ENCODE measurements at places on chromosomes 1 and 21.
A peak's percentile ranks its signal among the peaks of the same experiment; 100 is the strongest.

GRCh38 chr1:7422966-7423365, 348.1 kb upstream of the VAMP3 start:
- DNase-seq, result no peak

DNA sequence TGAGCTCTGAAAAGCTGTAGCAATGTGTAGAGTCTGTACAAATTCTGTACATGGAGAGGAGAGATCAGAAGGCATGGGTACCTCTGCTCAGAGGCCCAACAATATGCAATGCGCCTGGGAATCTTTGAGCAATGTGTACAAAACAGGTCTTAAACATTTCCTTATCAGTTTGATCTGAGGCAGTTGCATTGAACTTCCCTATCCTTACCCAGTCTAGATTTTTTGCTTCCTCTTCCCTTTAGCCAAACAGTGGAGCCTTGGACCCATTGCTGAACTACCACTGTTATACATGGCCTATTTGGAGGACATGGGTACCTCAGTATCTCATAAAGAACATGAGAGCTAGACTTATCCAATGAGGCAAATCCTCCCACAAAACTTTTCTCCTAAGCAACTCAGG, 12.6 kb upstream of the MNDA start:
- DNase-seq, result no peak

GRCh38 chr1:201510734-201511133, 3.8 kb upstream of the CSRP1 start:
- no peak for DNase-seq

DNA sequence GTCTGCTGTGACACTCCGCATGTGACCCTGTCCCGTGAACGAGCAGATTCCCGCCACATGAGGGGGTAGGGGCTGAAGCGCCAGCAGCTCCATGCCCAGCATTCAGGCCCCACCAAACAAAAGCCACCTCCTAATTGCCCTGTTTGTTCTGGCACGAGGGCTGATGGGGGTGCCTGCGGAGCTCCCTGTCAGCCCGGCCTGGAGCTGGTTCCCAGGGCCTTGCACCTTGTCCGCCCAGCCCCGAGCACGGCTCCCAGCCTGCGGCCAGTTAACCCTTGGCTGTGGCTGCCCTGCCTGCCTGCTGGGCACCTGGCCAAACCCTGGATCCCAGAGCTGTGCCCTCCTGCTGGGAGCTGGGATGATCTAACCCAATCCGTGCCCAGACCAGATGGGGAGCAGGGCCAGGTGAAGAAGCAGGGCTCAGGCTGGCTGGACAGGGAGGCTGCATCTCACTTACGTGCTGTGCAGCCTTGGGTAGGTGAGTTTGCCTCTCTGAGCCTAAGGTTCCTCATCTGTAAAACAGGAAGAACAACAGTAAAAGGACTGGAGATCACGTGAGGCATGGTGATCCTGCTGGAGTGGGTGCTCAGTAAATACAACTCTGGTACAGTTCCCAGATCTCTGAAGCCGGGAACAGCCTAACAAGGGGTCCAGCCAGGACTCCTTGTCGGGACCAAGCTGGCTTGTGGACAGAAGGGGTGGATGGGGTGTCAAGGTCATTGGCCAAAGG, 110.9 kb upstream of the IFFO2 start:
- DNase-seq, result peak; percentile 54

DNA sequence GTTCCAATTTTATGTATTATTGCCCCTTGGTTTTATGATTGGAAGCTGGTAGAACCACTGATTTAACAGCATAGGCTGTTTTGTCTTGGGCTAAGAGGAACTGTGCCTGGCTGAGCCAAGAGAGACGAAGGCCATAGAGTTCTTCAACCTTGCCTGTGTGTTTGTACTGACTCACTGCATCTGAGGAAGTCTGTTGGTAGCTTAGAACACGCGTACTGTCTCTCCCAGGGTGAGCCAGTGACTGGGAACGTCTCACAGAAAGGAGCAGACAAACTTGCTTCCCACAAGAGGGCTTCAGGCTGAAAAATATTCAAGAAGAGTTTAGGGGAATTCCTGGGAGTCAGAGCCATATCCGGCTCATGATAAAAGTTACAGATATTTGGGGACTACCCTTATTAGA, 14.9 kb downstream of the TMEM51 start:
- no peak for DNase-seq

GRCh38 chr1:89721351-89721750, 88.4 kb downstream of the LRRC8C start:
- DNase-seq, result no peak

DNA sequence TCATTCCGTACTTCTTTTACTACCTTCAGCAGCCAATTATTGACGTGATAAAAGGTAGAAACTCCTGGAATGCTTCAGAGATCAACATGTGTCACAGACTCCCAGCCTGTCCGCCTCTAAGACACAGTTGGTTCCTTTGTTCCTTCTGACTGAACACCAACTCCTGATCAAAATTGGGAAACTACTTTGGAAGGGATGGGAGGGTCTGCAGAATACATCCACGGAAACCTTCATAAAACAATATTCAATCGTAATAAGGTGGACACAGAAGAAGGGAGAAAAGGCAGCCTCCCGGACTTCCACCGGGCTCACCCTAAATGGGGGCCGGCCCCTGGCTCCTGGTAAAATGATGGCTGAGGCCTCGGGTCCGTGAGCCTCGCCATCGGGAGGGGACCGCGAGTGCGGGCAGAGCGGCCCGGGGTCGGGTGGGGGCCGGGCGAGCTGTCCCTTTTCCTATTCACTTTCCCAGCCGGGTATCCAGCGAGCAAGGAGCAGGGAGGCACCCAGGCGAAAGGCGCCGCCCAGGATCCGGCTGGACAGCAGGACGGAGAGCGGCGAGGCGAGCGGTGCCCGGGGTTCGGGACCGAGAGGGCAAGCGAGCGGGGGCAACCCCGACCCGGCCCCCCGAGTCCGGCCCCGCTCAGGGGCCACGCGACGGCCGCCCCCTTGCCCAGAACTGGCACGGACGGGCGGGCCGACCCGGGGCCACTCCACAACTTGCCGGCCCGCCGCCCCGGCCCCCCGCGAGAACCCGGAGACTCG, 805 bp downstream of the NRIP1 start:
- DNase-seq, result peak; percentile 75

DNA sequence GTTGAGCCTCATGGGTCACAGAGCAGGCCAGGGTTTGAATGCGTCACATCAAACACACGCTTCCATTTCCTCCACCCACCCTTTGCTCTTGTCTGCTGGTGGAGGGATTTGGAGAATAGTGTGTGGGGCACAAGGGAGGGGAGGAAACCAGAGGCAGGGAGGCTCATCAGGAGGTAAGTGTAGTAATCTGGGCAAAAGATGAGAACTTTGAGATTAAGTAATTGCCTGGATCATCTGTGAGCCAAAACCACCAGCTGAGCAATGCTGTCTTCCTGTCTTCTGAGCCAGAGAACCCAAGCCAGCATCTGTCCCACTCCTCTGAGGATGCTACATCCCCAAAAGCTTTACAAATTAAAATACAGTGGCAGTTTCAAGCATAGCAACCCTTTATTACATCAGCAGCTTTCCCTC, 45.2 kb downstream of the C8B start:
- no peak for DNase-seq

DNA sequence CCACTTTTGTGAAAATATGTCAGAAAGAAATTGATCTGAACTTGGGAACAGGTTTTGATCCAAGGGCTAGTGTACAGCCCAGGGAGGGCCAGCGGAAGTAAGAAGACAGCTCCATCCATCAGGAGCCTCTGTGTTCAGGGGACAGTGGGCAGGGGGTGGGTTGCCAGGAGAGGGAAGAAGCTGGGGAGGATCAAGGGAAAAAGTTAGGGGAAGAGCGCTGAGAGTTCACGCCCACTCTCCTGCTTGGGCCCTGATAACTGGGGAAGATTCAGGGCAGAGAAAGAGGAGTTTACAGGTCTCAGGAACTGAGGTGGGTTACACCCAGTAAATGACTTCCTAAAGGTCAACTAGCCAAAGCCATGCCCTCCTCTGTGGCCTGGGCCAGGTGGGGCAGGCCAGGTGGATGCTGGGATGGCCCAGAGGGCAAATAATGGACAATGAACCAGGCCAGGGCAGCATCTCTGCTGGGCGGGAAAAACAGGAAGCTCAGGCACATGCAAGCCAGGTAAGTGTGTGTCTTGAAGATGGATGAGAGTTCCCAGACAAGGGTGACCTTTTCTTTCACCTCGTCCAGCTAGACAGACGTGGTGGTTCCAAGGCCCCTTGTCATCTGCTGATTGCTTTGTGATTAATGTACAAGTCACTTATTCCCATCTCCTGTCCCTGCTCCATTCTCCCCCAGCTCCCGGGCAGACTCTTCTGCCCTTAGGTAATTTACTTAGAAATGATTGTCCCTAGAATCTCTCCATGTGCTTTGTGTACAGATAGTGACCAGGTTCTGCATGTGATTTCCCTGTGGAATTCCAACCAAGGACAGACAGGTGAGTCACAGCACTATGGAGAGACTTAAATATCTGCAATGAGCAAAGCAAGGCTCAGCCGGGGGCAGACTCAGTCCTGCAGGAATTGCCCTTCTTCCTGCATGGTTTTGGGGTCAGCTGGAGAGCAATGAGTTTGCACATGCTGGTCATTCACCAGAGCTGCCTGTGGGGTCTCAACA, 57.0 kb downstream of the MDM4 start:
- DNase-seq, result no peak

DNA sequence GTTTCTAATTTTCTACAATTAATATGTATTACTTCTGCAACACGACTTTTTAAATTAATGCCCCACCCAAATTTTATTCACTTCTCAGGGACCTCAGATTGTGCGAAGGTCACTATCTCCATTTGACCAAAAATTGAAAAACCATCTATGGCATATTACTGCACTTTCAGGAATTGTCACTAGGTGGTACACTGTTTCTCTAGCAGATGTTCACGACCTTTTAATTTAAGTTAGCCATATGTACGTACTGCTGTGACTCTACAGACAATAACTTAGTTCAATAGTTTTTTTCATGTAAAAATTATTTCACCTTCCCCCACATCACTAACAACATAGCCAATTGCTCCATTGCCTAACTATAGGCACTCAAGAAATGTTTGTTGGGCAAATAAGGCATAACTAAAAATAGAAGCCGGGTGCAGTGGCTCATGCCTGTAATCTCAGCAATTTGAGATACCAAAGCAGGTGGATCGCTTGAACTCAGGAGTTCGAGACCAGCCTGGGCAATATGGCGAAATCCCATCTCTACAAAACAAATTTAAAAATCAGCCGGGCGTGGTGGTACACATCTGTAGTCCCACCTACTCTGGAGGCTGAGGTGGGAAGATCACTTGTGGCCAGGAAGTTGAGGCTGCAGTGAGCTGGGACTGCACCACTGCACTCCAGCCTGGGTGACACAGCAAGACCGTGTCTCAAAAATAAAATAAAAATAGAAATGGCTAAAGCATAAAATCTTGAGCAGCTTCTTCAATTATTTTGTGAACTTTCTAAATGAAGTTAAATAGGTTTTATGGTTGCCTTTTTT, 75.7 kb upstream of the PKN2 start:
- DNase-seq, result peak; percentile 17

GRCh38 chr1:121525355-121525754, 340.6 kb downstream of the SRGAP2C start:
- no peak for DNase-seq

- DNase-seq, result no peak
Measured at GRCh38 chr1:178258536-178258935, 164.6 kb downstream of the RASAL2 start.

- DNase-seq, result no peak
Measured at GRCh38 chr1:115753830-115754229, 14.7 kb downstream of the CASQ2 start.

- DNase-seq, result no peak
Measured at GRCh38 chr1:209839875-209840546, 12.2 kb downstream of the UTP25 start.

- no peak for DNase-seq
Measured at GRCh38 chr1:44999232-44999631, 11.9 kb downstream of the HECTD3 start.

- DNase-seq, result no peak
Measured at GRCh38 chr1:56150441-56151215, 428.7 kb downstream of the PLPP3 start.

DNA sequence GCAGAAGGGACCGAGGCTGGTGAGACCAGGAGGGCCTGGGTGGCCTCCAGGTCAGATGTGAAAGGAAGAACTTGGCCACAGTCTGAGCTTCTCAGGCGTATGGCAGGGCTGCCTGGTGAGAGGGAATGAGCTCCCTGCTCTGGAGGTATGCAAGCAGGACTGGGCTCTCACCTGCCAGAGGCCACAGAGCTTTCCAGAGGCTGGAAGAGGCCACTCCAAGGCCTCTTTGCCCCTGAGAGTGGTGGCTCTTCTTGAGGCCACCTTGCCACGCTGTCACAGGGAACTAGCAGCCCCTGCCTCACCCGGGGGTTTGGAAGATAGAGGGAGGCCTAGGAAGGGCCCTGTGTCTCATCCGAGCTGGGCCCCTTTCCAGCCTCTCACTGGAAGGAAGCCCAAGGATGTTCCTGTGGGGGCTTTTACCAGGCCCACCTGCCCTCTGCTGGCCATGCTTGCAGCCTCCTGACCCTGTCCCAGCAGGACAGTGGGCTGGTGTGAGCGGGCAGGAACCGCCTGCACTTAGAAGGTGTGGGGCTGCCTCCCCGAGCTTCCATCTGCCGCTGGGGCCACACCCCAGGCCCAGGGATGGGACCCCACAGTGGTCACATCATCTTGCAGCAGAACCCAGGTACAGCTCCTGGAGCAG, 10.0 kb downstream of the PCSK9 start:
- DNase-seq, result no peak

- DNase-seq, result no peak
Measured at GRCh38 chr1:245019910-245020486, 134.8 kb upstream of the KIF26B start.

DNA sequence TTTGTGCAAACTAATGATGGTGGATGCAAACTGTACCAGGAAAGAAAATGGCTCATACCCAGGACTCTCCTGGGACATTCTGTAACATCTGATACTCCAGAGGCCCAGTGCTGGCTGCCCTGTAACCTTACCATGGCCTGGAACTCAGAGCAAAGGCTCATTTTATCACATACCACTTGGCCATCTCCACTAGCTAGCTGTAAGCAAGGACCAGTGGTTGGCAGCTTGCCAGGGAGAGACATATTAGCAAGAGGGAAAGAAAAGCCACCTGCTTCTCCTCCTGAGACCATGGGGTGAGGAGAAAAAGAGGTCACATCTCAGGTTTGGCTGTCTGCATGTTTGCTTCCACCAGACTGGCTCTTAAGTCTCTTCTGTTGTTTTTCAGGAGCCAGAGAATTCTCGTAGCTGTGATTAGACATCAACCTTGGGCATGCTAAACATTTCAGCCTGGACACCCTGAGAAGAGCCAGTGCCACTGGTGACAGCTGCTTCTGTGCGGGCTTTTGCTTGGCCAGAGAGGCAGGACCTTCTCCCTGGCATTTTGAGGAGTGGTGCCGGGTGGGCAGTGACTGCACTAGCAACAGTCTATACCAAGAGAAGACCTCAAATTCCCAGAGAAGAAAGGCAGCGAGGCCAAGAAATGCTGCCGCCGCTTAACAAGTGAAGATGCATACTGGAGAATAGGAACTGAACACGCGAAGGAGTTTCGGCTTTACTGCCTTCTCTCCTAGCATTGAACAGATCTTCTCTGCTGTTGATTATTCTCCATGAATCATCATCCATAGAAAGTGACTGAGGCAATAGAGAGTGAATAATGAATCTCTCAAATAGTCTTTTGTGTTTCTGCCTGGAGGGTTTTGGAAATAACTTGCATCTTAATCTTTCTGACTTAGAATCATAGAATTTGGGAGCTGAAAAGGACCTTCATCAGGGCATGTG, 6.7 kb upstream of the INKA2 start:
- DNase-seq, result no peak

Measured in mucosa of descending colon (tissue), 3 donors.